Osteoblast (primary cell): ENCODE measurements at places on chromosomes 6 and 20. TPM values are rescaled to one million over a fixed set of nuclear protein-coding genes. Genes with fewer than 3 reads are reported as not detected.

Gene PHACTR1
- total RNA-seq, result 0.36 and 1.2 TPM in 2 replicates

- no peak for DNase-seq
Observed at GRCh38 chr20:21272679-21273078, 30.5 kb upstream of the XRN2 start.

- DNase-seq, result peak; percentile 71
Observed at GRCh38 chr20:60104993-60105803, 147.0 kb downstream of the CDH26 start.

DNA sequence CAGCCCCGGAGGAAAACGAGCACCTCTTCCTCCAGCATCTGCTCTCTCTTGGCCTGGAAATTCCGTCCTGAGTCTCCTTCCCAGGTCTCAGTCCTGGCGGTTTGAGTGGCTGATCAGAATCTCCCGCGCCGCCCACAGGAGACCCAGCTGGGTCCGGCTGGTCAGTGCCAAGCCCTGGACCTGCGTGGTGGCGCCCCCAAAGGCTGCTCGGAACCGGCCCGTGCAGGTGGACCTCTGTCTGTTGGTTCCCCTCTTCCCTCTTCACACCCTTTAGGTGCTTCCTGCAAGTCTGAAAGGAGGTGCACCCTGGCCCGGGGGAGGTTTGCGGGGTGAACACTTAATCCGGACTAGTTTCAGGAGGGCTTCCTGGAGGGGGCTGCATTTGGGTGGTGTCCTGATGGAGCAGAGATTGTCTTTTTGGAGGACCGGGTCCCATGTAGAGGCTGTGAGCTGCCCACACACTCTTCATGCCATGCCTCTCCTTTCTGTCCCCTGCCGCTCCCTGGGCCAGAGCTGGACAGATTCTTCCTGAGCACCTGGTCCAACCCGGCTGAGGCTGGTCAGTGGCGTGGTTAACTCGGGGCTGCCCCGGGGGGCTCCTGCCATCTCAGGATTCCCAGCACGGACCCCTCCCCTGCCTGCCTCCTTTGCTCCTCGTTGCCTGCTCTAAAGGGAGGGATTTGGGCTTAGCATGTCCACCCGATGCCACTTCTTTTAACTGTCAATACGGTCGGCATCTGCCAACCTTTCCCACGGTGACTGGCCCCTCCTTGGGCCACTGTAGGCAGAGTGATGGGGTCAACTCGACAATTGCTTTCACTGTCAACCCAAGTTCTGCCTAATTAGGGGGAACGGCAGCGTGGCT, 16.5 kb upstream of the BHLHE23 start:
- DNase-seq, result no peak

GRCh38 chr6:11083491-11083890, 10.1 kb upstream of the SMIM13 start:
- peak; percentile 93 for DNase-seq

- no peak for DNase-seq
Observed at GRCh38 chr6:111524252-111524651, 41.2 kb upstream of the REV3L start.

DNA sequence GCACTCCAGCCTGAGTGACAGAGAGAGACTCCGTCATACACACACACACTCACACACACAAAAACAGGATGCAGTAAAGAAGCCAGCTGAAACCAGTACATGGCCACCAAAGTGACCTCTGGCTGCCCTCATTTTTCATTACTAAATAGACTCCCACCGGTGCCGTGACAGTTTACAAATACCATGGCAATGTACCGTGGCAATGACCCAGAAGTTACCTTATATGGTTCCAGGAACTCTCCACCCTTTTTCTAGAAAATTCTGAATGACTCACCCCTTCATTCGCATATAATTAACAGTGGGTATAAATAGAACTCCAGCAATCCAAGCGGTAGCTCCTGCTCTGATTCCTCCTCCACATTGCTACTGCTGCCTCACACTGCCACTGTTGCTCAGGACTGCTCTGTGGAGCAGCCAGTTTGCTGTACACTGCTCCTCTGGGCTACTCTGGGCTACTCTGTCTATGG, 57.7 kb downstream of the SNX5 start:
- peak; percentile 85 for DNase-seq

GRCh38 chr20:63364801-63365585, 3.8 kb upstream of the CHRNA4 start:
- no peak for DNase-seq

GRCh38 chr6:114100215-114100994, 129.5 kb upstream of the HDAC2 start:
- DNase-seq, result no peak

- DNase-seq, result no peak
Observed at GRCh38 chr20:18090044-18090443, 32.3 kb upstream of the OVOL2 start.

GRCh38 chr6:45592991-45593390, 215.3 kb upstream of the SUPT3H start:
- DNase-seq, result no peak

- DNase-seq, result peak; percentile 73
Observed at GRCh38 chr6:1392813-1393640, 3.7 kb downstream of the FOXF2 start.

- no peak for DNase-seq
Observed at GRCh38 chr6:14544666-14545065, 427.1 kb downstream of the CD83 start.

DNA sequence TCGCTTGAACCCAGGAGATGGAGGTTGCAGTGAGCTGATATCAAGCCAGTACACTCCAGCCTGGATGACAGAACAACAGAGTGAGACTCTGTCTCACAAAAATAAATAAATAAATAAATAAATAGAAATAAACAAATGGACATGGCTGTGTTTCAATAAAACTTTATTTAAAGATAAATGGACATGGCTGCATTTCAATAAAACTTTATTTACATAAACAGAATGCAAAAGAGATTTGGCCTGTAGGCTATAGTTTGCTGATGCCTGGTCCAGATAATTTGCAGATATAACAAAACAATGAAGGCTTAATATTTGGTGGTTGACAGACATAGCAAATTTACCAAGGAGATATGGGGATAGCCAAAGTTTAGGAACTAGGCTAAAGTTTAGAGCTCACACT, 66.8 kb downstream of the ZNF831 start:
- no peak for DNase-seq

- DNase-seq, result no peak
Observed at GRCh38 chr6:101666256-101666655, 272.7 kb downstream of the GRIK2 start.
